ENCODE measurements at places on chromosomes 4 and X.

DNA sequence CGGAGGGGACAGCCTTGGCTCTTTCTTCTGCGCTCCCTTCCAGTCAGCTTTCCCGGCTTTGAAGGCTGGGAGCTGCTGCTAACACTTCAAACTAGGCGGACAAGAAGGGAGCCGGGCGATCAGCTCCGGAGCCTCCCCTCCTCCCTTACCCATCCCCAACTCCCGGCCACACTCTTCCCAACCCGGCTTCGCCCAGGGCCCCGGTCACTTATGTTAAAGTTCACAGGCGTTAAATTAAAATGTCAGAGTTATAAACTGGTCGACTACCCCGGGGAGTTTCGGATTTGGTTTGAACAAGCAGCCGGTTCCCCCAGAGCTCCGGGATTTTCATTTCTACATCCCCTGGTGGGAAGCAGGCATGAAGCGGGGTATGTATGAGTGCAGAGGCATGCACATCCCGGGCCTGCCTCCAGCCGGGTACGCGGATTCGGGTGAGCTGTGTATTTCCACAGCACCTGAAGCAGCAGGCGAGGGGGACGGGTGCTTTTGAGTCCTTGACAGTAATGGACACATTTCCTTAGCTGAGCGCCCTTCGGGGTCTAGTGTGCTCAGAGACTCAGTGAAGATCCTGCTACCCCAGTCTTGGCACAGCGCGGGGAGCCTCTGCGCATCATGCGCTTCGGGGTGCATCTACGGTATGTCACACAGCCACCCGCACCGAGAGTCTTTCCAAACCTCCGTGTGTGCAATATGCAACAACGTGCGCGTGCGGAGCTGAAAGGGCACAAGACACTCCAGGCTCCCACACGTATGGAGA, 880 bp downstream of the UNC5C start:
- no peak for DNase-seq

- no peak for DNase-seq
These were observed 115.7 kb upstream of the PJA1 start for GRCh38 chrX:69280933-69281332.

- DNase-seq, result no peak
These were observed 876.3 kb downstream of the C4orf33 start for GRCh38 chr4:129972257-129972656.

GRCh38 chrX:149510386-149510785, 5.3 kb upstream of the IDS start:
- DNase-seq, result no peak

DNA sequence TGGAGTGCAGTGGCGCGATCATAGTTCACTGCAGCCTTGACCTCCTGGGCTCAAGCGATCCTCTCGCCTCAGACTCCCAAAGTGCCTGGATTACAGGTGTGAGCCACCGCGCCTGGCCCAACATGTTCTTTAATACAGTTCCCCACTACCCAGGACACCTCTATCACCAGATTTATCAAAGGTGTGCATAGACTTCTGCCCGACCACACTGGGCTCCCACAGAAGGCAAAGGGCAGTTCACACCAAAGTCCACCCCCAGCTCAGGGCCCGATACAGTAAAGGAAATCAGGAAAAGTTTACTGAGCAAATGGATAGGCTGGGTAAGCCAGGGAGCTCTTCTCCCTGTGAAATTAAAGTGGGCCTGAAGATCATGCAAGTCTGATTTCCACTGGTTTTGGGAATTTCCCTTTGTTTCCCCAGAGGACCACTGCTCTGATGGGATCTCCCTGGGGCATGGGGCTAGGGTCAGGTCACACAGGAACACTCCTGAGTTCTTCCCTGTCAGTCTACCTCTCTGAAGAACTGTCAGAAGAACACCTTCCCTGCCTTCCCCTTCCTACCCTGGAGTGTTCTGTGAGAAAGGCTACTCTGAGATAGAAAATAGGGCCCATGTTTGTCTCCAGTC, 17.7 kb upstream of the PIM2 start:
- DNase-seq, result no peak

DNA sequence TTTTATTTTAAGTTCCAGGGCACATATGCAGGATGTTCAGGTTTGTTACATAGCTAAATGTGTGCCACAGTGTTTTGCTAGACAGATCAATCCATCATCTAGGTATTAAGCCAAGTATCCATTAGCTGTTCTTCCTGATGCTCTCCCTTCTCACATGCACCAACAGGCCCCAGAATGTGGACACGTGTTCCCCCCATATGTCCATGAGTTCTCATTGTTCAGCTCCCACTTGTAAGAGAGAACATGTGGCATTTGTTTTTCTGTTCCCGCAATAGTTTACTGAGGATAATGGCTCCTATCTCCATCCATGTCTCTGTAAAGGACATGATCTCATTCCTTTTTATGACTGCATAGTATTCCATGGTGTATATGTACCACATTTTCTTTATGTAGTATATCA, 374.8 kb upstream of the FAT1 start:
- DNase-seq, result no peak

DNA sequence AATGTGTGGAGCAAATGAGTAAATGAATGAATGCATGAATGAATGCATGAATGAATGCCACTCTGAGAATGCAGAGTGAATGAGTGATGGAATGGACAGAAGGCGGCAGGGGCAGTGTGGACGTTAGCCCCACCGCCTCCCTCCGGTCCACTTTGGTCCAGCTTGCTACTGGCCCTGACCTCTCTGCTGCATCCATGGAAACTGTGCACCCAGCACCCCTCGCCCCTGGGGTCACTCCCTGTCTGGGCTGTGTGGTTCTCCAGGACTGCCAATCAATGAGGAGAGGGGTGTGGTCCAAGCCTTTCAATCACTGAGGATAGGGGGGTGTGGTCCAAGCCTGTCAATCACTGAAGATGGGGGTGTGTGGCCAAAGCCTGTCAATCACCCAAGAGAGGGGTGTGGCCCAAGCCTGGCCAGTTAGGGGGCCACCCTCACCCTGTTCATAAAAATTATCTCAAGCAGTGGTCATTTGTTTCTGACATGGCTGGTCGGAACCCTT, 39.2 kb upstream of the ASMTL start:
- DNase-seq, result no peak

GRCh38 chr4:74385386-74385785, 20.4 kb downstream of the EREG start:
- no peak for DNase-seq

DNA sequence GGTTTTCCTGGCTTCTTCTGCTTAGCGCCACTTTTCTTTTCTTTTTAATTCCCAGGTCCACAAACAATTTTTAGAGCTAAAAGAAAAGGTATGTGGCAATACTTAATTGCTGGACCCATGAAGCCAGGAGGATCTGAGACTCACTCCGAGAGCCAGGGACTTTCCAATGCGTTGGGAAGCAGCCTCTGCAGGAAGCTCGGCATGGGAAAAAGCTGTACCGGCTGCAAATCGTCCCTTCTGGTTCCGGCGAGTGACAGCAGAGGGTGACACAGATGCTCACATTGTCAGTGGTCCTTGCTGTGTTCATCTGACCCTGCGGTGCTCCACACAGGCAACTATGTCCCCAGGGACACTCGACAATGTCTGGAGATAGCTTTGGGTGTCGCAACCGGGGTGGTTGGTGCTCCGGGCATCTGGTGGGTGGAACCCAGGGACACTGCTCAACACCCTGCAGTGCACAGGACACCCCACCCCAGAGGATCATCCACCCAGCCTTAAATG, 164.0 kb downstream of the PRKX start:
- peak; percentile 4 for DNase-seq

DNA sequence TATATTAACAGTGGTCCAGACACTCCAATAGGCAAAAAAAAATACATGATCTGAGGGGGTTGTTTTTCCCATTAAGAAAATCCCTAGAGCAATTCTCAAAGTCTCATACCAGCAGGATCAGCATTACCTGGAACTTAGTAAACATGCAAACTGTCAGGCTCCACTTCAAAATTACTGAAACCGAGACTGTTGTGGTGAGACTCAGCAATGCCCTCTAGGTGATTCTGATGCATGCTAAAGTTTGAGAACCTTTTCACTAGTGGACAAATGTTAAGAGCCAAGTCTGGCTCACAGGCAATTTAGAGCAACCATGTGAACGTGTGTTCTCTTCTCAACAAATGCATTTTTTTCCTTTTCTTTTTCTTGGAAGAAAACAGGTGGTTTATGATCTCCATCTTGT, 30.2 kb downstream of the NEK1 start:
- no peak for DNase-seq

DNA sequence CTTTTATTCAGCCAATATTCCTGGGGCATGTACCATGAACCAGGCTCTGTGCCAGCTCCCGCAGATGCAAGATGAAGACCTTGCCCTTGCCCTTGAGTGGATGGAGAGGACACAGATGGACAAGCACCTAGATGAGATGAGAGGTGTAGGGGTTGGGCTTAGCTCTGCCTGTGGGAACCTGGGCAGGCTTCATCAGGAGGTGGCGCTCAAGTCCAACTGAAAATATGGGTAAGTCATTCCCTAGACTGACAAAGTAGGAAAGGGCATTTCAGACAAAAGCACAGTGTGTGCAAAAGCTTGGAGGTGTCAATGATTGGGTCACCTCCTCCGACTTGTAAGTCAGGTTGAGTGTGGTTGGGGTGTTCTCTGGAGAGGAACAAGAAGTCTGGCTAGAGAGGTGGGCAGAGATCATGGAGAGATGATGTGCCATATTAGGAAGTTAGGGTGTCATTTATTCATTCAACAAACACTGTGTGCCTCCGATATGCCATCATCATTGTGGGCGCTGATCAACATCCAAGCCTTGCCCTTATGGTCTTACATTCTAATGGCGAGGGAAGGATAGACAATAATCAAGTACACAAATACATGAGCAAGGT, 64.6 kb downstream of the ANAPC4 start:
- no peak for DNase-seq

DNA sequence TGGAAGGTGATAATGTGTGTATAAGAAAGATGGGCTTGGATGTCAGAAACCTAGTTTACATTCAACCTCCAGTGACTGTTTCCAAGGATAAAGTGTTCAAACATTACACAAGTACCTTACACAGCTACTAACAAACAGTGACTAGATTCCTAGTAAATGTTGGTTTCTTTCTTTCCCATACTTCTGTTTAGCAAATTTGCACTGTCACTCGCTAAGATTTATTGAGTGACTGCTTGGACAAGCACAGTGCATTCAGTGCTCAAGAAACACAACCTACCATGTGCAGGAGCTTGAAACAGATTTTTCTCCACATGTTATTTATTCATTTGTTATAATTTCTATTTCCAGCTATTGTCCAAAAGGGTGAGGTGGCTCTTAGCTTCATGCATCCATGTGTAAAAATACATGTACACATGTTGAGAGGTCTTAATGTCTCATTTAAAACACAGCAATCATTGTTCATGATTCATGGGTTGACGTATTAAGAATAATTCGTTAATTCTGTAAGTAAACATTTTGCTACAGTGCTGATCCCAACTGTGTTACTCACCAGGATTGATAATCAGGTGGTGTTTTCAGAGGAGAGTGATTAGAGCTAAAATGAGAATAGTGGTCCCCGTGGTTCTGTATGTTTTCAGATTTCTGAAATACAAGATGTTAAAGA, 153.0 kb downstream of the DCLK2 start:
- no peak for DNase-seq

DNA sequence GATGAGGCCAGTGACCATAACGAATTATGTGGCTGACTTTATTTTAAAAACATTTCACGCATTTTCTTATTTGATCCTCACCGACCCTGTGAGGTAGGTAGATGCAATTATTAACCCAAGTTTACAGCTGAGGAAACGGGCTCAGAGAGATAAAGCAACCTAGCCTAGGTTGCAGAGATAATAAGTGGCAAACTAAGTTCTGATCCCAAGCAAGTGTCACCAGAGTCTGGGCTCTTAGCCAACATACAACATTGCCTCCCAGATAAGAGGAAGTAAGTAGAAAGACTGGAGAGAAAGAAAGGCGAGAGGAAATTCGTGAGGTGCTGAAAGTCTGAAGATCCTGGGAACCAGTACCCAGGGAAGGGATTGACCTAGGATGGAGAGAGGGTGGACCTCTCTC, 77.4 kb upstream of the GPR50 start:
- DNase-seq, result no peak

- no peak for DNase-seq
These were observed 130.1 kb downstream of the RNF150 start for GRCh38 chr4:141003193-141003592.

GRCh38 chr4:113476800-113477199, 284.7 kb downstream of the CAMK2D start:
- DNase-seq, result no peak

GRCh38 chr4:108383157-108383556, 214.4 kb upstream of the LEF1 start:
- DNase-seq, result no peak

DNA sequence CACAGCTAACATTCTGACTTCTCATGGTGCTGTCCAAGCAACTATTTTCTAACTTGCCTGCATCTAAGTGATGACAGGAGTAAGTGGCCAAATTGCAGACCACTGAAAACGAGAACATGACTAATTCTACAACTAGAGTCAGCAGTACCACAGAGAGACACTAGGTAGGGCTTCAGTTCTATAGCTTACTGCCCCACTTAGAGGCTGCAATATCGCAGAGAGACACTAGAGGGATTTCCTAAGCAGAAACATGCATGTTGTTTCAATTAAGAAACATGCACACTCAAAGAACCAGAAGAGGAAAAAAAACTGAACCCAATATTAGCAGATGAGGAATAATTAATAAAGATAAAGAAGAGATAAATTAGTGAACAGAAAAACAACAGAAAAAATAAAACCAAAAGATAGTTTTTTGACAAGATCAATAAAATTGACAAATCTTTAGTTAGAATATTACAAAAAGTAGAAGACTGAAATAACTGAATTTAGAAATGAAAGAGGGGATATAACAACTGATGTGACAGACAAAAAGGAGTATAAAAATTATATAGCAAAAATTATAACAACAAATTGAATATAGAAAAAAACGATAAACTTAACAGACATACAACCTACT, 100.8 kb downstream of the SPIN4 start:
- peak; percentile 49 for DNase-seq

Measured in HS-5 (cell line).